ENCODE measurements at places on chromosomes 5 and 9. TPM values are rescaled to one million over a fixed set of nuclear protein-coding genes. Genes with fewer than 3 reads are reported as not detected.

- no peak for DNase-seq
These were observed 8.3 kb downstream of the TLE4 start for GRCh38 chr9:79580055-79580454.

DNA sequence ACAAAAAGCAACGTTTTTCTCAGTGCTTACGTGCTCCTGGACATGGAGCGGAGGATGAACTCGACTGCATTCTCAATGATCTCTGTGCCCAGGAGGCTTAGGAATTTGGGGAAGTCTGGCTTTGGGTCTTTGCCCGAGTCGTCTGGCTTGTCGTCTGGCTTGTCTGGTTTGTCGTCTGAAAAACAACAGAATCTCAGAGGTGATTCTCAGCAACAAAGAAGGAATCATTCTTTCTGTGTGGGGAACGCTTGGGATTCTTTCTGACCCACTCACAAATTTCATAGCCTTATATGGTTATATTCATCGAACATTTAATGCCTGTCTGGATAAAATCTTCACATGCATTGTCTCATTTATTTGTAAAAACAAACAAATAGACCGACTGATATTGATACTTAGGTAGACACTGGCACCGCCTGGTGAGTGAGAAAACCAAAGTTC lies 4.7 kb downstream of the C5orf46 start:
- no peak for DNase-seq

DNA sequence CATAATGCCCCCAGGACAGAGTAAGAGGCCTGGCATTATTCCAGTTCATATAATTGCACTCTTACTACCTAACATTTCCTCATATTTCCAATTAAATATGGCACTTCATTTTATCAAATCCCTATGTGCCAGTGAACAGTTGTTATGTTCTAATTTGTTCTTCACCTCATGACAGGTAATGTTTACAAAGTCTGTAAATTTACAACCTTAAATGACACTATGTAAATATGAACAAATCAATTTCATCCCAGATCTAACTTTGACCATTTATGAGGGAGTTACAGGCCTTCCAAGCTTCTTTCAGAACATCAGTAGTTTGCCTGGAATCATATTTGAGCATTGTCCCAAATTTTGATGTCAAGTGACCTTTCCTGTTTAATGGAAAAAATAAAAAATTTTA lies 592.6 kb upstream of the CDH6 start:
- DNase-seq, result no peak

Gene KCNV2
- not detected for total RNA-seq

- no peak for DNase-seq
These were observed 26.6 kb upstream of the PIP5K1B start for GRCh38 chr9:68678430-68678829.

Data from activated CD4-positive, alpha-beta memory T cell treated with anti-CD3 and anti-CD28 coated beads for 36 hours (primary cell).